Iris pigment epithelial cell (primary cell): ENCODE measurements at places on chromosomes 1 and 21.

DNA sequence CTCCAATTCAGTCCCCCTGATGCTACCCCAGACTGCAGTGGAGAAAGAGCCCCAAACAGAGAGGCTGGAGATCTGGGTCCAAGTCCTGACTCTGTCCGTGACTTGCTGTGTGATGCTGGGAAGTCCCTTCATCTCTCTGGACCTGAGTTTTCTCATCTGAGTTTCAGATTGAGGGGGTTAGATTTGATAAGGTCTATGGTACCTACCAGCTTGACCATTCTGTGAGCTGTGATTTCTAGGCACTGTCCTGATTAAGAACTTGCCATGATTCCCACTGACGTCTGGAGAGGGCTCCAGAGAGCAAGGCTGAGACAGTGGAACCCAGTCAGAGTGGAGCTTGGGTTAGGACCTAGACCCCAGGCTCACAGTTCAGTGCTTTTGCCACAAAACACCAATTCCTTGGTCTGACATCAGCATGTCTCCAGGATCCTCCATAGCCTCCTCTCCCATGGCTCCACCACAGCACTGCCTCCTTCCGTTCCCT lies 43.8 kb upstream of the DMBX1 start:
- no peak for DNase-seq

GRCh38 chr21:44912158-44912473 lies 8.6 kb downstream of the ITGB2 start:
- DNase-seq: no peak

DNA sequence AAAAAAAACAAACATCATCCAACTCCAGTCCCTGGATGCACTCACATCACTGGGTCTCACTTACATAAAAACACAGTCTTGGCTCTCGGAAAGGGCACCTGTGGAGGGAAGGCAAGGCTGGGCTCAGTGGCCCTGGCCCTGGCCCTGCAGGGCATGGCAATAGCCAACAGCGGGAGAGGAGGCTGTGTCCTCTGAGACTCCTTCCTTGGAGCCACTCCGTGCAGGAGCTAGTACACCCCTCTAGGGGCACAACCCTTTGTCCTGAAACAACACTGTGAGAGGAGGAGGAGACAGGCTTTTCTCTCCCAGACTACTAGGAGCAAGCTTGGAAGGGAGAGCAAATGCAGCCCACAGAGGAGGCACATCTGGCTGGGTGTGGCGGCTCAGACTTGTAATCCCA lies 28.0 kb downstream of the URB1 start:
- no peak for DNase-seq

GRCh38 chr21:28635541-28635940 lies 357.1 kb downstream of the LTN1 start:
- DNase-seq: no peak

GRCh38 chr1:84245563-84245962 lies 55.9 kb upstream of the SAMD13 start:
- no peak for DNase-seq

- peak; percentile 24 for DNase-seq
Measured at GRCh38 chr1:184287001-184287400, 99.8 kb upstream of the C1orf21 start.

- DNase-seq: no peak
Measured at GRCh38 chr1:159929155-159930051, 4.1 kb upstream of the TAGLN2 start.

DNA sequence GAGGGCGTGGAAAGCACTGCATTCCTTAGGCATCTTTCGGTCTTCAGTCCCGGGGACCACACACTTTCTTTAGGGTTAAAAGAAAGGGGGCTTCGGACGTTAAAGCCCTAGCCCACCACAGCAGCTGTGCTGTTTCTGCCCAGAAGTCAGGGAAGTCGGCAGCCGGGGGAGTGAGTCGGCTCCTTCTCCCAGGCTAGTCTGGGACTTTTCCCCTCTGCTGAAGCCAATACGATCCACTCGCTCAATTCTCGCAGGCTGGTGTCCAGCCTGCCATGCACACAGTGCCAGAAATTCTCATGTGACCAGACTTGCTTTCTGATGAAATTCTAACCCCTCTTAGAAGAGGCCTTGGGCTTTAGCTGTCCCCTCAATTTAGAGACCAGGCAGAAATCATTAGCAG lies 67.7 kb downstream of the BCAR3 start:
- peak; percentile 68 for DNase-seq

DNA sequence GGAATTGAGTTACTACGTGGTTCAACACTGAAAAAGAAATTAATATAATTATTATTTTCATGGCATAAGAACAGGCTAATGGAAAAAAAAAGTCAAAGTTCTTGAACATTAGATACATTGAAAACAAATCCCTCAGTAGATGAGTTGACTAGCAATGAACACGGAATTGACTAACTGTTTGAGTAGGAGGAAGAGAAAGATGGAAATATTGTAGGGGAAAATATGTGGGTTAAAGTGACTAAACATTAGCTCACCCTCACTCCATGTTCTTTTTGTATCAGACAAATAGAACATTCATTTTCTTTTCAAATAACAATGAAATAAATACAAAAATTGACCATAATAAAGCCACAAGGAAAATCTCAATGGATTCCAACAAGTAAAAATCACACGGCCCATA lies 84.3 kb downstream of the KCNK2 start:
- DNase-seq: peak; percentile 59

- DNase-seq: no peak
Measured at GRCh38 chr21:25535849-25536248, 71.4 kb downstream of the MRPL39 start.

GRCh38 chr1:156937883-156938282 lies 17.5 kb downstream of the LRRC71 start:
- DNase-seq: no peak

GRCh38 chr21:31107871-31108270 lies 69.6 kb upstream of the KRTAP19-8 start:
- no peak for DNase-seq

DNA sequence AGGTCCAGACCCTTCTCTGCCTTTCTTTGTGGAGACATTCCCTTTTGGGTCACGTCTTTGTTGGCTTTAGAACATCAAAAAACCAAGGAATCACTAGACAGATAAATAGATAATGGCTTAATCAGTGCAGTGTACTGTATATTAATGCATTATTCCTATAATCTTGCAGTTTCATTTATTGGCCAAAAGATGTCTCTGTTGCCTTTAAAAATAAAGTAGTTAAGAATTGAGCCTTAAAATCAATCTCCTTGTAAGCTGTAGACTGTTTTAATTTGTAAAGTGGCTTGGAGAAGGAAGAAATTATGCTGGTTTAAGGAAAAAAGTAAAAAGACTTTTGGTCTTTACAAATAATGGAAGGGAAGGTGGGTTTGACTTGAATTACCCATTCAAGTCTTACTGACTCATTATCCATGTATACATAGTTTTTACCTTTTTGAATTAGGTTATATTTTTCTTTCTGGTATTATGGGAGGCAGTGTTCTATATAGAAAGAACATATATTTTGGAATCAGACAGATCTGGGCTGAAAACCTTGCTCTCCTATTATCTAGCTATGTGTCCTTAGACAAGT lies 84.6 kb downstream of the VPS13D start:
- peak; percentile 46 for DNase-seq

DNA sequence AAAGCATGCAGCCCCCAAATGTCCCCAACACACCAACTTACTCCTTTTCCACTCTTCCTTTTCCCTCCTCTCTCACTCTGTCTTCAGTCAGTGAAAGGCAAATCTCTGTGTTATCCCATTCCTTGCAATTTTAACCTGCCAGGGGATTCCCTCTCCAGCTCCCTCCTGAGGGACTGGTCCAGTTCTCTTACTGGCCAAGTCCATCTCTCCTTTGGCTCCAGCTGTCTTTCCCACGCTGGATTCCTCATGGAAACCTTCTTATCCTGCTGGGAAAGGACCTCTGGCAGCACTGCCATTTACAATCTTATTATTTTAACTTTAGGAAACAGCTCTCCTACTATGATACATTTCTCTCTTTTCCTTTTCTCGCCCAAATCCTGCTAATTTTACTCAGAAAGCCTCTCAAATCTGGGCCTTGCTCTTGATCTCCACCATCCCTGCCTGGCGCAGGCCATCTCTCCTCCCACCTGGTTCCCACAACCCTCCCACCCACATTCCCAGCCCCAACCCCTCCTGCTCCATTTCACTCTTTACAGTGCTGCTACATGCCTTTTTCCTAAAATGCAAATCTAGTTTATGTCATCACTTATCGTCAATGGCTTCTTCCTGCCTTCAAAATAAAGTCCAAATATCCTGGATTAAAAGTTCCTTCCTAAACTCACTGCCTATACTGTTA lies 72.7 kb upstream of the CNN3 start:
- DNase-seq: no peak

DNA sequence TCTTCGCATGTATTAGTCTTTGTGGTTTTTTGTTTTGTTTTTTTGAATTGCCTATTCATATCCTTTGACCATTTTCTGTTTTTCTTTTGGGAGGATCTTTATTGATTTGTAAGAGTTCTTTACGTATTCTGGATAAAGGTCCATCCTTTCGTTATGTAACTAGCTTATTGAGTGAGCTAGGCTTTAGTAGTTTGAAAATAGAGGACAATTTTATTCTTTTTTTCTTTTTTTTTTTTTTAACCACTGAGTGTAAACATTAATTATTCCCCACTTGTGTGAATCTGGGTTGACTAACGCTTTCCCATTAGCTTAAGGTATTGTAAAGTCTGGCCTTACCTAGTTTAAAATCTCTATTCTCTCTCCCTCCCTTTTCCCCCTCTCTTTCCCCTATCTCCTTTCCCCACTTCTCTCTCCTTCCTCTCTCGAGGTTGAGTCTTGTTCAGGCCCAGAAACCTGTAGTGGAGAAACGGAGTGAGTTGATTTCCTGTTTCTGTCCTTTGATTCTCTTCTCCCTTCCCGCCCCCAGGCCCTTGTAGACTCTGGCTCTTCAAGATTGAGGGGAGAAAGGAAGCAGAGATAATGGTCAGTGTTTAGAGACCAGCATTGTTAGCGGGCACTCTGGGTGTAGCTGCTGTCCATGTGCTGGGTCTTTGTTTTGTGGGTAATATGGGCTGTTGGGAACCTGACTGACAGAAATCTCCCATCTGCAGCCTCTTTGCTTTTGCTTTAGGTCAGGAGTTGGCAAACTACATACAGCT lies 1.5 kb downstream of the MORC3 start:
- peak; percentile 43 for DNase-seq

GRCh38 chr21:41973861-41974751 lies 20.3 kb upstream of the C2CD2 start:
- DNase-seq: no peak

GRCh38 chr1:106688446-106688845 lies 368.0 kb upstream of the PRMT6 start:
- no peak for DNase-seq

- peak; percentile 89 for DNase-seq
Measured at GRCh38 chr1:170126696-170127095, 19.1 kb upstream of the NTMT2 start.

DNA sequence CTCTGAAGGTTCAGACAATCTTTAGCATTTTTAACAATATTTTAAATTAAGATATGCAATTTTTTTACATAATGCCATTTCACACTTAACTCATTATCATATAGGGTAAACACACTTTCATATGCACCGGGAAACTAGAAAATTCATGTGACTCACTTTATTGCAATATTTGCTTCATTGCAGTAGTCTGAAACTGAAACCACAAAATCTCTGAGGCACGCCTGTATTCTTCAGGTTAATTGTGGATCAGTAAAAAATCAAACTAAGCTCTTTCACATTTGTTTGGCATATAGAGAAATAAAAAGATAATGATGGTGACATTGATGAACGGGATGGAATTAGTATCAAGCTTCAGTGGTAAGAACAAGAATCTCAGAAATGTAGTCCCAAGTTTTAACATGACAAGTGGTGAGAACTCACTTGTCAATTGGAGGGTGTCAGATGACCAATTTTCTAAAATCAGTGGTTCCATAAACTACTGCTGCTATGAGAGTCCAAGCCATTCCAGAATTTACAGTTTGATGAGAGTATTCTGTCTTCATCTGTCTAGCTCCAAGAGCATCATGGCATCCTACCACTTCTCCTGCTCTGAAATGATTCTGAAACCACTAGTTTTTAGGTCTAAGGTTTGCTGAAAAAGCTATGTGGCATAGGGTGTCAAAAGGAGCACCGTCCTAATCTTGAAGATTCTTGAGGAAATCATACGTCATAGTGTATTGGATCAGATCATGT lies 281.0 kb downstream of the PTPRC start:
- peak; percentile 73 for DNase-seq

GRCh38 chr1:15958793-15959192 lies 17.1 kb downstream of the ZBTB17 start:
- no peak for DNase-seq

DNA sequence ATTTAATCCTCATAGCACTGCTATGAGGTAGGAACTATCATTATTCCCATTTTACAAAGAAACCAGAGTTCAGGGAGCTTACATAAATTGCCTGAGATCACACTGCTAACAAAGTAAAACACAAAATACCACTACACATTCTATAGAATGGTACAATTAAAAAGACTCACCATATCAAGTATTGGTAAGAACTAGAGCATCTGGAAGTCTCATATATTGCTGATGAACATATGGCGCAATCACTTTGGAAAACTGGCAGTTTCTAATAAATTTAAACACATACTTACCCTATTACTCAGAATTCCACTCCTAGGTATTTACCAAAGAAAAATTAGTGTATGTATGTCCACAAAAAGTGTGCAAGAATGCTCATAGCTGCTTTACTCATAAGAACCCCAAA lies 261.5 kb downstream of the RRAGC start:
- peak; percentile 6 for DNase-seq

DNA sequence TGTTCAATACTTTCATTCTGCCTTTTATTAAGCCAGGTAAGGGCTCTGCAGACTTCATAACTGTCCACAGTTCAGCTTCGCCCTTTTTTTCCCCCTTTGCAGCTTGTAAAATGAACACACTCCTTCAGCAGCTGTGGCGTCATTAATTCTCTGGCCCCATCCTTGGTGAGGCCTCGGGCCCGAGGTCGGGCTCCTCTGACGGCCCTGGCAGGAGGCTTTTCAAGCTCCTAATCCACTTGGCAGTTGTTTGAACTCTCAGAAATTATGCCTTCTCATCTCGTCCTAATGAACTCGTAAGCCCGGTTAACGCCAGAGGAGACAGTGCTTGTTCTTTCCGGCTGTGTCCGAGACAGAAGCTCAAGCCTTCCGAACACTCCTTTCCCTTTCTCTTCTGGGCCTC lies 18.1 kb upstream of the EPHA8 start:
- DNase-seq: no peak

DNA sequence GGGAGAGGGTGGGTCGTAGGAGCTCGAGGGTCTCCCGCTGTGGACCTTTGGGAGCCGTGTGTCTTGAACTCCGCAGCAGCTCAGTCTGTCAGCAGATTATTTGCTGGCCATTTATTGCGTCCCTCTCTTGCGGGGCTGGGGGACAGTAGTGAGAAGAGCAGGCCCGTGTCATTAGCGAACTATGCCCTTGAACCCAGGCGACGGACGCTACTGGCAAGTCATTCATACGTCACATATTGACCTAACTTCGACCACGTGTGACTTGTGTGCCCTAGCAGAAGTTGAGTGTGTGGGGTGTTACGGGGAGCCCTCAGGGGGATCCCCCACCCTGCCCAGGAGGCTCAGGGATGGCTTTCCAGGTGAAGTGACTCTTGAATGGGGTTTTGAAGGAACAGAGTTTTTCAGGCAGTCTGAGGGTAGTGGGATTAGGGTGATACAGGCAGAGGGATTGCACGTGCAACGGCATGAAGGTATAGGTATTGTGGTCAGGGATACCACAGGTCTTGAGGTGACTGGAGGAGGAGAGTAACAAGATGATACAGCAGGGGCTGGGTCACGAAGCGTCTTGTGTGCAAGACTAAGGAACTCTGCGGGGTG lies 13.0 kb downstream of the RCC1 start:
- DNase-seq: no peak

- no peak for DNase-seq
Measured at GRCh38 chr1:26290122-26290881, 10.4 kb downstream of the SH3BGRL3 start.

GRCh38 chr1:233725423-233725822 lies 111.5 kb downstream of the KCNK1 start:
- no peak for DNase-seq
